Trophoblast cell (in vitro differentiated cells and primary cell): ENCODE measurements at places on chromosomes 11 and 22.

DNA sequence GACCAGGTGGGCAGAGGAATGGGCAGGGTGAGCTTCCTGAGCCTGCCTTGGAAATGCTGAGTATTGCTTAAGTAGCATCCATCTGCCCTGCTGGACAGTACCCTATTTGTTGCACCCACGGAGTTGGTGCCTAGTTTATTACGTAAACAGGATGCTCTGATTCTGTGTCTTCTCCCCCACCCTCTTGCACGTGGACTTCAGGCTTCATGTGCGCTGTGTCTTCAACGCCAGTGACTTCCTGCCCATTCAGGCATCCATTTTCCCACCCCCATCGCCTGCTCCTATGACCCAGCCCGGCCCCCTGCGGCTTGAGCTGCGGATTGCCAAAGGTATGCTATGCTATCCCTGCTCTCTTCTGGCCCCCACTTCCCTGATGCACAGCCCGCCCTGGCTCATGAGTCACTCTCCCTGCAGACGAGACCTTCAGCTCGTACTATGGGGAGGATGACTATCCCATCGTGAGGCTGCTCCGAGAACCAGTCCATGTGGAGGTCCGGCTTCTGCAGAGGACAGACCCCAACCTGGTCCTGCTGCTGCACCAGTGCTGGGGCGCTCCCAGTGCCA is 5.7 kb downstream of the ZP1 start:
- no peak for DNase-seq

DNA sequence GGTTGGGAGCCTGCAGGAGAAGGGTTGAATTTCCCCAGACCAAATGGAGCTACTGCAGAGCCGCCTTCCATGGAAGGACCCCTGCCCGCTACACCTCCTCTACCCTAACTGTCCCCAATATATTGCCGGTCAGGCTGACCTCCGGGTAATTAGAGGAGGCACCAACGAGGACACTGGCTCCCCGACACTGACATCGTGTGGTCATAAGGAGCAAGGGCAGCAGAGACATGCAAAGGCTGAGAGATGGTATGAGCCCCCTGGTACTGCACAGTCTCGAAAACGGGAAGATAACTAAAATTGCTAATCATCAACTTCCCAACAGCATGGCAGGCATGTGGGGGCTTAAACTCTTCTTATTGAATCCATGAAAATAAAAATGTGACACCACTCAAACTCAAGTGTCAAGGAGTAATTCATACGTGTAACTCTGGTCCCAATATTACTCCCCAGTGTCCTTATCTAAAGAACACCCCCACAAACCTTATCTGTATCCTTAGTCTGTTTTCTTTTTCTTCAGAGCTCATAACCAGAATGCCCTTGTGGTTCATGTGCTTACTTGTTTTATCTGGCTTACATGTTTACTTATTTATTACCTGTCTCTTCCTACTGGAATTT is 4.4 kb downstream of the CAVIN3 start:
- peak; percentile 77 for DNase-seq

- DNase-seq = no peak
Measured at GRCh38 chr11:12505183-12505582, 127.8 kb downstream of the PARVA start.

GRCh38 chr11:1276041-1276790 is 33.2 kb downstream of the TOLLIP start:
- DNase-seq = no peak

DNA sequence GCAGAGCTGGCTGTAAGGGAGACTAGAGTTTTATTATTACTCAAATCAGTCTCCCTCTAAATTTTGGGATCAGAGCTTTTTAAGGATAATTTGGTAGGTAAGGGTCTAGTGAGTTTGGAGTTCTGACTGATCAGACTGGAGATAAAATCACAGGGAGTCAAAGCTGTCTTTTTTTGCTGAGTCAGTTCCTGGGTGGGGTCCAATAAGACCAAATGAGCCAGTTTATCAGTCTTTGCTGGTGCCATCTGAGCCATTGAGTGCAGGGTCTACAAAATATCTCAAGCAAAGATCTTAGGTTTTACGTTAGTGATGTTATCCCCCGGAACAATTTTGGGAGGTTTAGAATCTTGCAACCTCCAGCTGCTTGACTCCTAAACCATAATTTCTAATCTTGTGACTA is 935.1 kb upstream of the RAG2 start:
- no peak for DNase-seq

- DNase-seq = peak; percentile 81
Measured at GRCh38 chr11:57499413-57499982, 16.0 kb downstream of the SLC43A1 start.
